ENCODE measurements at places on chromosomes 1 and 21.

DNA sequence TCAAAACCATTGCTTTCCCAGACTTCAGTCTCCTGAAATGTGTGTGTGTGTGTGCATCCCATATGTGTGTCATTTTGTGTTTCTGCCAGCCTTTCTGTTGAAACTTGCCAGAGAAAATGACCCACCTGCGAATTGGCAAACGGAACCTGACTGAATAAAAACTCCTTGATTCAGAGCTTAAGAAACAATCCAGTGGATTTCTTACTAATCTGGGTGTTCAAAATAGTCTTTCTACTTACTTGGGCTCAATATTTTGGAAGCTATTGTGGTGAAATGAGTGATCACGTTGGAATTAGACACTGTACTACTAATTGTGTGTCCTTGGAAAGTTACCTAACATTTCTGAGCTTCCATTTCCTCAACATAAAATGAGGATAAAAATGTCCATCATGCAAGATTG lies 138.9 kb upstream of the ERG start:
- no peak for DNase-seq

GRCh38 chr1:29202584-29203340 lies 21.1 kb upstream of the SRSF4 start:
- DNase-seq = peak; percentile 98

DNA sequence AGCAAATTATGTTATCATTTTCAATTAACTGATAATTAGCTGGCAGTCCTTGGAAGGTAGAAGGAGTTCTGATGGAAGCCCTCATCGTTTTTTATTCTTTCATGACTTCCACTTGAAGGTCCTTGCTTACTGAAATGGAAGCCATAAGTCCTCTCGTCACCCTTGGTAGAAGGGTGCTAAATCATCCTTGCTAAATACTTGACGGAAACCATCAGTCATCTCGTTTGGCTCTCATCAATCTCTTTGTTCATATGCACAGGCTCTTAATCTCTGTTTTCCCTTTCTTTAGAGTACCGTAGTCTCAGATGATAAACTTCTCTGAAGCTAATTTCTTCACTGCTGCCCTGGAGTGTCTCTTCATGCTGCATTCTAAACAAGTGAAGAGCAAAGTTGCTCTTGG lies 34.5 kb downstream of the UCK2 start:
- no peak for DNase-seq

DNA sequence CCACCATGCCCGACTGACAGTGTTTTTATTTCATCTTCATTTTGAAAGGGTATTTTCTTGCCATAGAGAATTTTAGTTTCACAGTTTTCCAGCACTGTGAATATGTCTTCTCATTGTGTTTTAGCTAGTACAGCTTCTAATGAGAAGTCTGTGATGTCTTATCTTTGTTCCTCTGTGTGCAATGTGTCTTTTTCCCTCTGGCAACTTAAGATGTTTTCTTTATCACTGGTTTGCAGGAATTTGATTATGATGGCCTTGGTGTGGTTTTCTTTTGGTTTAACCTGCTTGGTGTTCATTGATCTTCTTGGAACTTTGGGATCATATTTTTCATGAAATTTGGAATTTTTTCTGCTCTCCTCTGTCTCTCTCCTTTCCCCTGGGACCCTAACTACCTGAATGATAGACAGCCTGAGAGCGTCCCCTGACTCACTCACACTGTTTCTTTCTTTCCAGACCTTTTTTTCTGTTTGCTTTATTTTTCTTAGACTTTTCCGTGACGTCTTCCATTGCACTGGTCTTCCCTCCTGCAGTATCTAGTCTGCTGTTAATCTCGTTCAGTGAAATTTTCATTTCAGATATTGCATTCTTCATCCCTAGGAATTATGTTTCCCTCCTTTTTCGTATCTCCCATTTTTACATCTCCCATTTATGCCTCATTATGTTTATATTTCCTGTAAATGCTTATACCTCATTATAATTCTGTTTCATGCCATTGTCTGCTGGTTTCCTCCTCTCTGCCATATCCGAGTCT lies 48.5 kb downstream of the PDE9A start:
- DNase-seq = no peak

DNA sequence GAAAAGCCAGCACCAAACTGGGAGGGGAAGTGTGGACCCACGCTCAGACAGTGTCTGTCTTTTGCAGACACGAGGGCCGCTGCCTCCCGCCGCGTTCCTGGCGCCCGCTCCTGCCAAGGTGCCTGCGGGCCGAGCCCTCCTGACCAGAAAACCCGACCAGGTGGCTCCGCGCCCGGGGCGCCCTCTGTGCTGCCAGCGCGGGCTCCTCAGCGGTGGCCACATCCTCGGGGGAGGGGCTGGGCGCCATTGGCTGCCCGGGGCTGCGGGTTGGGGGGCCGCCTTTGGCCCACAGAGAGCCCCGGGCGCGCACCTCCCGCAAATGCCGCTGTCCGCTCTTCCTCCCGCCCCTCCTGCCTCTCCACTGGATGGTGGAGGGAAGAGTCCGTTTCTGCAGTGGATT lies 22.4 kb upstream of the TRNAU1AP start:
- DNase-seq = no peak

DNA sequence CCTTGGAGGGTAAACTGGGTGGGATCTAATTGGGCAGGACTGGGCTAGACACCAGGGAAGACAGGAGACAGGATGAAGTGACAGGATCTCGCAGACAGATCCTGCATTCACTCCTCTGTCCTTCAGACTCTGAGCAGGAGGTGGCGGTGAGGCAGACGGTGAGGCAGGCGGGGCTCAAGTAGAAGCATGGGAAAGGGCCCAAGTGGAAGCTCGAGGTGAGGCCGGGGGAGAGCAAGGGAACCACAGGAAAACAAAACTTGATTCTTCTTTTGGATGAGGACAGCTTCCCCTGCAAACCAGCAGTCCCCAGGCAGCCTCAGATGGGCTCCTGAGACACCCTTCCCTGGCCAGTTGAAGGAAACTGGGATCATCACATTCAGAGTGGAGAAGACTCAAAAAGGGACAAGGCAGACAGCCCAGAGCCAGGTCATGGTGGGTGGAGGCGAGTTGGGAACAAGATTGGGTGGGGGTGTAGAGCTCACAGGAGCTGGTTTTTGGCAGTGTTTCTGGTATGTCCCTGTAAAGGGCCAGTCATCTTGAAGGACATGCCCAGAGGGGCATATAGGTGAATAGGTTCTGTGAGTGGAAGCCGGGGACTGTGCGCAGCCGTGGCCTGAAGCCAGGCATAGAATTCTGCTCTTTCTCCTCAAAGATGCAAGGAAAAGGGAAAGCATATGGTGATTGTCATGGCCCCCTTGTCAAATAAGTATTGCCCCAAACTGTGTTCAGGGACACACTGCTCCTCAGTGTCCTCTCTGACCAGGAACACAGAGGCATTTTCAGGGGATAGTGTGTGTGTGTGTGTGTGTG lies 18.0 kb downstream of the INKA2 start:
- DNase-seq = no peak

DNA sequence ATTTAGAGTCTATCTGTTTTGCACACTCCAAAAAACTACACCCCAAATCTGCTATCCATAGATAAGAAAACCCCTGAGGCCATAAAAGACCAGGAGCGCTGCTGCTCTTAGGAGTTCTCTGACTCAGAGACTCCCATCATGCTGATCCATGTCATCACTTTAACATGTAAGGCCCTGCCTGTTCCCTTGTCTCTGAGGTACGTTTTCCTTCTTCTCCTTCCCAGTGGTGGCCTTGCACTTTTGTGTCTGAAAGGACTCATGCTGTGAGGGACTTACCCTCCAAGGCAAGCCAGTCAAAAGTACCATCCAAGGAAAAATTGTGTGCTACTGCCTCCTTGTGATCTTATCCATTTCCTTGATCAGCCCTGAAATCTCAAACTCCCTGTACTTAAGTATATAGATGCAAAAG lies 427.4 kb upstream of the NCAM2 start:
- DNase-seq = peak; percentile 34

GRCh38 chr1:23556635-23557470 lies 2.4 kb downstream of the ID3 start:
- DNase-seq = no peak

DNA sequence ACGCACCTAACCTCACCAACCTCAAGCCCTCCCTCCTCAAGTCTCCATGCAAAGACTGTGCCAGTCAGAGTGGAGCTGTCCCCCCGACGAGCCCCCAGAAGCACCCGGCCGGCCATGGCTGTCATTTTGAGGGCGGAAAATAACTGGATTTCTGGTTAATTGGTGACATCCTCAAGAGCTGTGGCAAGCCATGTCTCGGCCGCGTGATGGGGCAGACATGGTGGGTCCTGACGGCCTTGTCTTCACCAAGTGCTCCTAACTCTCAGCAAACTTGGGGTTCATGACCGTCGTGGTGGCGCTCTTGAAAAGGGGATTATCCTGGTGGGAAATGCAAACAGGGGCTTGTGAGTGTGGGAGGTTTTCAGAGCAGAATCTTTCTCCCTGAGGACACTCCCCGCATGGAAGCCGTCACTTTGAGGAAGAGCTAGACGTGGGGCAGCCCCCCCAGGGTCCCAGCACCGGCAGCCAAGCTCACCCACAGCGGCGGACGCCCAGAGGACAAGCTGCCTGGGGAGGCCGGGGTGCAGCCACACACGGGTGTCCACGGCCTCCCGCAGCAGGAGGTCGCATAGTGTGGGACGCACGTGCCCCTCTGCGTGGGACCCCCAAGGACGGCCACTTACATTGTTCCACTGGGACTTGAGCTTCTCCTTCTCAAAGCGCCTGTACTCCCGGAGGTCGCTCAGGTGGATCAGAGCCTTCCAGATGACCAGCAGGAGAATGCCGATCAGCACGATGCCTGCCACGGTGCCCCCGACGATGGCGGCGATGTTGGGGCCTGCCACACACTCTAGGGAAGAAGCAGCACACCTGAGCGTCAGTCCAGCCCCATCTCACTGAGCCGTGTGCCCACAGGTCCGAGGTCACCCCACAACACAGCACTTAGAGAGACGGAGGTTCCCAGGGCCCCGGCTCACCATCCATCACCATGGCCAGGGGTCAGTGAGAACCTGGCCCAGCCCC lies 12.9 kb upstream of the PTTG1IP start:
- no peak for DNase-seq

- DNase-seq = peak; percentile 13
These were observed 4.2 kb upstream of the IL19 start for GRCh38 chr1:206766251-206766856.

GRCh38 chr1:155105604-155106011 lies 22.1 kb upstream of the EFNA1 start:
- no peak for DNase-seq

GRCh38 chr1:107926436-107927080 lies 38.4 kb downstream of the VAV3 start:
- DNase-seq = no peak

DNA sequence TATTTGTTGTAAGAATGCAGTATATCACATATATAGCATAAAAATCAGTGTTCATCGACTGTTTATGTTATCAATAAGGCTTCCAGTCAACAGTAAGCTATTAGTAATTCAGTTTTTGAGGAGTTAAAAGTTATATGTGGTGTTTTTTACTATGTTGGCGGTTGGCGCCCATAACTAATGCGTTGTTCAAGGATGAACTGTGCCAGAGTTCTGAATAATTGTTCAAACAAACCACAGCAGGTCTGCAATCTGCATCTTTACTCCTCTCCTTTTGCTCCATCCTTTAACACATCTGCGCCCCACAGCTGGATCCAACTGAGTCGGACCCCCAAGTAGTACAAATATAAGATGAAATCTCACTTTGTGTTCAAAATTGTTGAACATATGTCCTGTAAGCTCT lies 836.1 kb downstream of the LTN1 start:
- DNase-seq = no peak

DNA sequence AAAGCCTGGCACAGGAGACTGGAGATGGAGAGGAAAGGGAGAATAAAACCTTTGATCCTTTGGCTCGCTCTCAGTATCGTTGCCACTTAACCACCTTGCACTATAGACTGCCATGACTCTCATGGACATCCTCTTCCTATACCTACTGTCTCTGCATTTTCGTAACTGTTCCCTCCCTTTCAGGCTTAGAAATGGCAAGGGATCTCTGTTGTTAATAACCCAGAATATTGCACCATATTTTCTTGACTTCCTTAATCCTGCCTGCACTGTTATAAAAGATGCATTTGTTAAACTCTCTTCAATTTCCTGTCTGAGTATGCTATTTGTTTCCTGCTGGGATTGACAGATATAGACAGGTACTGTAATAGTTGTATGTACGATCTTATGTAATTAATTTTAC lies 38.6 kb downstream of the CYYR1 start:
- no peak for DNase-seq

- DNase-seq = peak; percentile 9
These were observed 20.0 kb upstream of the GPR153 start for GRCh38 chr1:6280761-6281451.

DNA sequence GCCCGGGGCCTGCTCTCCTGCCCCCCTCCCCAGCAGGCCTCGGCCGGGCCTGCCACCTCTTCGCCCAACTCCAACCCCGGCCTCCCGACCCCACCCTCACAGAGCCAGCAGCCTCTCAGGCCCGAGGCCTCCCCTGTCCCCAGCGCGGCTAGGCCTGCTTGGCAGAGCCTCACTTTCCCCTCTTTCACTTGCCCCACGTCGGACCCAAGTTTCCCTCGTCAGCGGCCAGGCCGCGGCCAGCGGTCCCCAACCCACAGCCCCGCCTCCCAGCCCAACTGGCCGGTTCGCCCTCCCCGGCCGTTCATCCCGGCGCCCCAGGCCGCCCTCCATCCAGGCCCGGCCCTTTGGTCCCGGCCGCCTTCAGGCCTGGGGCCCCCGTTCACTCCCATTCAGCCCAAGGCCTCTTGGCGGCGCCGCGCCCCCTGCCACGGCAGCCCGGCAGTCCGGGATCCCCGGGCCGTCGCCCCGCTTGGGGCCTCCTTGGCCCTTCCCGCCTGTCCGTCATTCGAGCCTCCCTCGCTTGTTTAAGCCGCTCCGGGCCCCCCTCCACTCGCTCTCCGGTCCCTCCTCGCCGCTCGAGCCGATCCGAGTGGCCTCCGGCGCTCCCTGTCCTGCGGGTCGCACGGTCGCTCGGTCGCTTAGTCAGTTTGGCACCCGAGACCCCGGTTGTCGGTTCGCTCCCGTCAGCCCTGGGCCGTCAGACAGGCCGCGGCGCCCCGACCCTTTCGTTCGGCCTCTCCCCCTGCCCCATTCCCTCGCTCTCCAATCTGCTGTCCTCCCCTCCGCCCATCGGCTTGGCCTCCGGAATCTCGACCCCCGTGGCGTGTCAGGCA lies 1.4 kb downstream of the LRRC41 start:
- peak; percentile 86 for DNase-seq

GRCh38 chr1:26543462-26543861 lies 13.9 kb downstream of the RPS6KA1 start:
- DNase-seq = peak; percentile 38

DNA sequence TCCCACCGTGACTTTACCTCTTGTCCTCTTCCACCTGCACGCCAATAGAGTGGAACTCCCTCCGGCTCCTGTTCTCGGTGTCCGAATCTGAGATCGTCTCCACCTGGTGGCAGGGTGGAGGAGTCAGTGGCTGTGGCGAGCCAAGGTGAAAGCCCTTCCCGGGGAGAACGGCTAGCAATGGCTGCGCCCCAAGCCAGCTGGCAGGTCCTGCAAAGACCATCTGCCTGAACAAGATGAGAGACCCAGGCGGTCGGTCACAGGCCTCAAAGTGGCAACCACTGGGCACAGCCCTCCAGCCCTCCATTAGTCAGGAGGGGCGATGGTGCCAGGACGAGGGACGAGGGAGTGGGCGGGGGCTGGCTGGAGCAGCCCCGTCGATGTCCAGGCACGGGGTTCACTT lies 25.4 kb upstream of the SMIM12 start:
- DNase-seq = no peak
